ENCODE measurements at places on chromosomes 7 and 10.
A peak's percentile ranks its signal among the peaks of the same experiment; 100 is the strongest.

- no peak overlapping the region for H3K27ac ChIP-seq
- no peak for DNase-seq
- peaks cover 42% of the 10 kb centered on the region for H3K27me3 ChIP-seq
- H3K4me1 ChIP-seq = peaks cover 23% of the 10 kb centered on the region
- no peak overlapping the region for H3K4me3 ChIP-seq
Measured at GRCh38 chr7:131103997-131104396, 223.7 kb upstream of the MKLN1 start.

DNA sequence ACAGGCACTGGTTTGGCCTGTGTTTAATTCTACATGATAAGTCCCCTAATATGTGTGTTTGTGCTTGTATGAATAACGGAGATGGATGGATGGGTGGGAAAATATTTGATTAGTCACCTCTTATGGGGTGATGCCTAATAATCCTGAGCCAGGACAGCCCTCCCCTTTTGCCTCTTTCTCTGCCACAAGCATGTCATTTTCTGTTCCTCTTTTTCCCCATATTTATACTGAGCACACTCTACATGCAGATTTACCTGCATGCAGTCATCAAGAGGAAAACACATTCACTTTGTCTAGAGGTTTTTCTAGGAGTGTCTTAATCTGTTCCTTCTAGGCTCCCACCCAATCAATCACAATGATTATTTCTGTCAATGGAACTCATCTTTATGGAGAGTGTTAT is 111.6 kb upstream of the TBX20 start:
- DNase-seq = no peak
- H3K4me3 ChIP-seq = no peak overlapping the region
- no peaks in the 10 kb centered on the region for H3K36me3 ChIP-seq
- H3K27ac ChIP-seq = no peak overlapping the region
- H3K4me1 ChIP-seq = no peaks in the 10 kb centered on the region
- no peaks in the 10 kb centered on the region for H3K27me3 ChIP-seq

GRCh38 chr10:89479771-89480446 is 55.5 kb downstream of the SLC16A12 start:
- no peaks in the 10 kb centered on the region for H3K27me3 ChIP-seq
- no peak overlapping the region for H3K27ac ChIP-seq

DNA sequence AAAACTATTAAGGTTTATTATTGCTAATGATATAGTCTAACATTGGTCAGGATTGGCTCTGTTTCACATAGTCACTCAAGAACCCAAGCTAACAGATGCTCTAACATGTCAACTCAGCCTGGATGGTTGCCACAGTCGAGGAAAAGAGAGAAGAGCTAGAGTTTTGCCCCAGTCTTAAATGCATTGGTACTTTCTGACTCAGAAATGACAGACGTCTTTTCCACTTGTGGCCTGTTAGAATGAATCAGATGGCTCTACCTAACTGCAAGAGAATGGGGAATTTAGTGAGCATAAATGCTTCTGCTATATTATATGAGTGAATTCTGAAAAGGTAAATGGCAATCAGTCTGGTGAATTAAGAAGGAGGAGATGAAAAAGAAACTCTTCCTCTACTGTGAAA is 13.9 kb downstream of the HECTD2 start:
- H3K27ac ChIP-seq = no peak overlapping the region
- no peaks in the 10 kb centered on the region for H3K36me3 ChIP-seq
- no peak overlapping the region for H3K4me3 ChIP-seq
- DNase-seq = peak; percentile 27

GRCh38 chr7:28037220-28038010 is 143.2 kb downstream of the JAZF1 start:
- no peak overlapping the region for H3K27ac ChIP-seq
- H3K4me3 ChIP-seq = no peak overlapping the region
- H3K27me3 ChIP-seq = no peaks in the 10 kb centered on the region
- peak; percentile 45 for DNase-seq

DNA sequence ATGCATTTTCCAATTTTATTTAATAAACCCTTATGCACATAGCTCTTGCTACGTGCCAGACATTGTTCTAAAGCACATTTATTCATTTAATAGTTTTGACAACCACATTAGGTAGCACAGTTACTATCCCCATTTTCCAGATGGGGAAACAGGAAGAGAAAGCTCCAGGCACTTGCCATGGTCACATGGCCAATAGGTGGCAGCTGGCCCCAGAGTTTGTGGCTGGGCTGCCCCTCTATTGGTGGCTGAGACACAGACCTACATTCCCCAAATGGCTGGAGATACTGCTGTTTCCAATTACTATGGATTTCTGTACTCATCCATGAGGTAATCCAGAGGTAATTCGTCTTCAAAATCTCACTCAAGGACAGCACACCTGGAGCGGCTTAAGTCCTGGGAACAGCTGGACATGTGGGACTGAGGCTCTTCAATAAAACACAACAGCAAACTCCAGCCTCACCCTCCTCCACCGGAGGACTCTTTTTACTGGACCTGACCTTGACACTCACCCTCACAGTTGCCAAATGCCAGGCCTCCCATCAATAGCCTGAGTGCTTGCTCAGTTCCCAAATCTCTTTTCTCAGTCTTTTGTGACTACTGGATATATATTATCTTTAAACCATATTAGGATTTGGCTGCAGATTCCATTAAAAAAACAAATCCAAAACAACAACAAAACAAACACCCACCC is 106.1 kb downstream of the CLEC2L start:
- no peak overlapping the region for H3K27ac ChIP-seq
- no peak overlapping the region for H3K4me3 ChIP-seq
- DNase-seq = no peak
- H3K4me1 ChIP-seq = no peaks in the 10 kb centered on the region
- peaks cover 44% of the 10 kb centered on the region for H3K36me3 ChIP-seq

DNA sequence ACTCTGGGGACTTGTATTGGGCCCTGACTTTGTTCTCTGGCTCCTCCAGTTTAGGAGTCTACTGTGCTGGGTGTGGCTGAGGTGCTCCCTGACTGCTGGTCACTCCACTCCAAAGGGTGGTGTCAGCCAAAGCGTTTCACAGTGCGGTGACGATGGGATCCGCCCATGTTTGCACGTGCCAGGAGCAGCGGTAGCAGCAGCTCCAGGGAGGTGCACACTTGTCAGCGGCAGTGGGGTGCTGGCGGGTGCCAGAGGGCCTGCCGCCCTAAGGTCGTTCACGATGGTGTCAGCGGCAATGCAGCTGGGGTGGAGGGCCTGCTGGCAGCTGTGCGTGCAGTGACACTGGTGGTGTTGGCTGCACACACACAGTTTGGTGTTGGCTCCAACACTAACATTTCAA is 268.5 kb upstream of the AKR1E2 start:
- H3K4me3 ChIP-seq = no peak overlapping the region
- DNase-seq = no peak
- H3K4me1 ChIP-seq = no peaks in the 10 kb centered on the region
- H3K36me3 ChIP-seq = no peaks in the 10 kb centered on the region

GRCh38 chr10:130351466-130352290 is 215.5 kb downstream of the GLRX3 start:
- DNase-seq = no peak
- H3K4me1 ChIP-seq = no peaks in the 10 kb centered on the region
- peaks cover 4% of the 10 kb centered on the region for H3K27me3 ChIP-seq
- no peak overlapping the region for H3K4me3 ChIP-seq
- H3K27ac ChIP-seq = no peak overlapping the region
- H3K36me3 ChIP-seq = no peaks in the 10 kb centered on the region

- H3K27ac ChIP-seq = no peak overlapping the region
- H3K36me3 ChIP-seq = no peaks in the 10 kb centered on the region
- DNase-seq = peak; percentile 37
- H3K4me3 ChIP-seq = no peak overlapping the region
Measured at GRCh38 chr7:17946591-17946990, 6.3 kb upstream of the SNX13 start.

GRCh38 chr10:50563906-50564305 is 59.9 kb downstream of the SGMS1 start:
- DNase-seq = no peak
- H3K4me3 ChIP-seq = no peak overlapping the region
- no peaks in the 10 kb centered on the region for H3K36me3 ChIP-seq
- H3K27me3 ChIP-seq = no peaks in the 10 kb centered on the region
- H3K4me1 ChIP-seq = peaks cover 2% of the 10 kb centered on the region
- no peak overlapping the region for H3K27ac ChIP-seq
